ENCODE measurements at places on chromosomes 1 and 21.

- DNase-seq: no peak
Observed at GRCh38 chr1:23596382-23597358, 37.4 kb upstream of the ID3 start.

DNA sequence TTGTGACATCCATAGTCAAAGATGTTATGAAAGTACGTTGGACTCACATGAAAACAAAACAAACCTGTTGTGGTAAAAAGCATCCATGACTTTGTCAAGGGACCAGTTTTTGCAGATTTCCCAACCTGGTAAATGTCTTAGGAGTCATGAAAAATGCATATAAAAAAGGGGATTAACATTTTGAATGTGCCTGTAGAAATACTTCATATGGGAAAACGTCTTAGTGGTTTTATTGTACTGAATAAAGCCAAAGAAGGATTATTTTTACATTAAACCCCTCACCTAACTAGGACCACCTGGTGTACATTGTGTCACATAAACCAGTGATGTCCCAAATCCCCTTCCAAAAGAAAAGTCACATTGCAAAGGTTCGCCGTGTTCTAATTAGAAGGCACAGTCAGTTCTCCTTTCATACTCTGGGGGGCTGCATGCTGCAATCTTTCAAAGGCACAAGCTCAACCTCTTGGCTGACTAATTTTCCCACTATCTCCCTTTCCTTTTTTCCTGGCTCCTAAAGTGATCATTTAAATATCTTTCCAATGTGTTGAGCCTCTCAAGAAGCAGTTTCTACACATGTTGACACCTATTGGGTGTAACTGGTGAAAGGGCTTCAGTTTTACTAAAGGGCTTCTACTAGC is 119.8 kb upstream of the SPAG17 start:
- no peak for DNase-seq

DNA sequence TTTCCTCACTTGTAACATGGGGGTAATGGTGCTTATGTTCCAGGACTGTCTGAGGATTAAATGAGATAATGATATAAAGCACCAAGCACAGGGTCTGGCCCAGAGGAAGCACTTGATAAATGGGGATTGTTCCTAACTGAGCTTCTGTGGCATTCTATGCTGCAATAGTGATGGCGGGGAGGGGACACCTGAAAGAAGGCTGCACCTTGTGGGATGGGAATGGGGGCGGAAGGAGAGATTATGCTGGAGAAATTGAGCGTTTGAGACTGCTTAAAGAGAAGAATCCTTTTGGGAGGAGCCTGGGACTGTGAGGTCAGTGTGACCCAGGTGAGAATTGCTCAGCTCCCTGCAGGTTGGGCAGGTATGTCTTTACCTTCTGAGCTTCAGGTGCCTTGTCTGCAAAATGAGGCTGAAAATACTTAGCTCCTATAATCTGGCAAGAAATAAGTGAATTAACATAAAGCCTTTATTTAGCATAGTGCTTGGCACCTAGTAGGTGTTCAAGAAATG is 55.9 kb upstream of the CTPS1 start:
- no peak for DNase-seq

DNA sequence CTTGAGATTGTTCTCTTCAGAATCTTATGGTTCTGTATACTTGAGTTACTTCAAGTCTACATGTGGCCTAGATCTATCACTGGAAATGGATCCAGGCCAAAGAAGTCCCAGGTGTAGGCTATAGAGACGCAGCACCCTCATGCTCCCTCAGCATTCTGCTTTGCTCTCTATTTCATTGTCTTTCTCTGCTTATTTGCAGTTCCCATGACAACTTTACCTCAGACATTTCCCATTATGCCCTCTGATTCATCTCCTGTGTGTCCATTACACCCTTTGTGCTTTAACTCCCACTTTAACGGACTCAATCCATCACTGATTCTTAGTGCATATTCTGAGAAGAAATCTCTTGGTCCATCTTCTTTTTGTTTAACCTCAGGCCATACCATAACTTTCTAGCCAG is 236.9 kb upstream of the NRIP1 start:
- no peak for DNase-seq

- DNase-seq: no peak
Observed at GRCh38 chr1:157841708-157842107, at the start of gene CD5L. TSS of gene CD5L (minus strand) at chr1:157841808. CDS start at chr1:157841701, 107 bp downstream.

DNA sequence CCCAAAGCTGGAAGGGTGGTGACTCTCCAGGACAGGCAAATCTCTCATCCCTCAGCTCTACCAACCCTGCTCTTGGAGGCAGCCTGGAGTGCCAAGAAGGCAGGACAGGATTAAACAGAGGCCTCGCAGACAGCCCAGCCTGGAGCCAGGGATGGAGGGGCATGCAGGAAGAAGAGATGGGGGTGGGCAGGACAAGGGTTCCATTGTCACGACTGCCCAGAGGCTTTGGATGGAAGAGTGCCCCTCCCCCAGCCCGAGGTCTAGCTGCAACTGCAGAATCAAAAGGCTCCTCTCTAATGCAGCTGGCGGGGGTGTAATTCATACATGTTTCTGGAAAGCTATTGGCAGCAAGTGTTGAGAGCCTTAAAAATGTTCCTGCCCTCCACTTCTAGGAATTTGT is 8.8 kb downstream of the RAB7B start:
- peak; percentile 88 for DNase-seq

- no peak for DNase-seq
Observed at GRCh38 chr1:198449261-198449660, 91.2 kb downstream of the ATP6V1G3 start.

GRCh38 chr1:21781815-21782348 is 1.1 kb downstream of the USP48 start:
- DNase-seq: no peak

GRCh38 chr1:42758641-42759040 is 8.2 kb downstream of the P3H1 start:
- no peak for DNase-seq

GRCh38 chr1:174988986-174989385 is 10.8 kb upstream of the CACYBP start:
- DNase-seq: no peak

DNA sequence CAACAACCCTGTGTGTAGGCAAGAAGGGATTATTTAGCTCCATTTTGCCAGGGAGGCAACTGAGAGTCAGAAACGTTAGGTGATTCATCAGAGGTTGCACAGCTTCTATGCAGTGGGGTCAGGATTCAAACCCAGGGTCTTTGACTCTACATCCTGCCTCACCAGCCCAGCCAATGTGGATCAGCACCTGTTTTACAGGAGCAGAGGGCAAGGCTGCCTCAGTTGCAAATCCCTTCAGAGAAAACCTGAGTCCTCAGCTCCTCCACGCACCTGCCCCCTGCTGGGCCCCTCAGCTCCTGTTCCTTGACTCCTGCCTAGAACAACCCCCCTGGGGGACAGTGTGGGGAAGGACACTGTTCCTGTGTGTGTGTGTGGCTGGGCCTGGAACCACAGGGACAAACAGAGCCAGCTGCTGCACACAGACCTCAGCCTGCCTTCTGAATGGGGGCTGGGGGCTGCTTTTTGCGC is 61.6 kb downstream of the LRRN2 start:
- no peak for DNase-seq

GRCh38 chr1:27662707-27663393 is 9.1 kb downstream of the IFI6 start:
- DNase-seq: peak; percentile 70

DNA sequence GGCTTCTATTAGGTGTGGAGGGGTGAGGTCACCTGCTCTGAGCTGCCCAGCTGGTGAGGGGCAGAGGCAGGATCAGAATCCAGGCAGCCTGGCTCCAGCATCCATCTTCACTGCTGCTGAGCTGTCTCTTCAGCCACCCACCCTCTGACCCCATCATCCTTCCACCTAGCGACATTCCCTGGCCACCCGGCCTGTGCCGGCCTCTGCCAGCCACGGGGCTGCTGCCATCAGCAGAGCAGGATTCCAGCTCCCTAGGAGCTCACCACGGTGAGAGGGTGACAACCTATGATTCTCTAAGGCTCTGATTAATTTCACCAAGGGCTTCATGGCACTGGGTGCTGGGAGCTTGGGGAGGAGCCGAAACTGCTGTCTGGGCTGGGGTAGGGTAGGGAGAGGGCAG is 32.1 kb downstream of the ALPL start:
- no peak for DNase-seq

DNA sequence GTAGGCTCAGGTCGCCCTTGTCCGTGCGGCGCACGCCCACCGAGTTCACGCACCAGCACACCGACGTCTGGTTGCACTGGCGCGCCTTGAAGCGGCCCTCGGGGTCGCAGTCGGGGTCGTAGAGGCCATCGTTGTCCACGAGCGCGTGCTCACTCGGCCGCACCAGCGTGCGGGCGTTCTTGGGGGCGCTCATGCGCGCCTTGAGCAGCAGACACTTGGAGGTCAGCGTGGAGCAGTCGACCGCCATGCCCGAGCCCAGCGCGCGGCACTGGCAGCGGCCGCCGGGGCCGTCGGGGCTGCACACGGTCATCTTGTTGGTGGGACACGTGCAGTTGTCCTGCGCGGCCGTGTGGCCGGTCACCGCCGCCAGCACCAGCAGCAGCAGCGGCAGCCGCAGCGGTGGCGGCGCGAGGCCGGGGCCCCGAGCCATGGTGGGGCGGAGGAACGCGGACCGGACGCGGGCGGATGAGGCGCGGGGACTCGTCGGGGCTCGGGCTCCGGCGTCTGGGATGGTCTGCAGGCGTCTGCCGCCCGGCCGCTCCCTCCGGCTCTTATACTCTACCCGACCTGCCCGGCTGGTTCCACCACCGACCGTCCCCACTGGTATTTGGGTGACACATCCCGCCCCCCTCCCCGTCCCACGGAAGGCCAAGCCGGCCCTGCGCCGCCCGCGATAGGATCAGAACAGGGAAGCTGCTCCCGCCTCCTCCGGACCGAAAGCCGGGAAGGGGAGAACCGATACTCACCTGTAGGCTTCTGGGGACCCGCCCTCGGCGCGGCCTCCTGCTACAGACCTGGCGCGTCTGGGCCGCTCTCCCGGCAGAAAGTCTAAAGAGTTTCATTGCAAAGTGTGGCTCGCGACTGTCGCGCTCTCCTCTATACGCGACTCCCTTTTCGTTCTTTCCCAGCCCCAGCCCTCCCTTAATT is at the start of gene TACSTD2:
TSS of gene TACSTD2 (minus strand) at position 526 of the 927 bp plus-strand sequence. CDS start at position 430, 96 bp downstream.
- DNase-seq: no peak

- DNase-seq: no peak
Observed at GRCh38 chr1:17521946-17522612, 17.4 kb upstream of the ARHGEF10L start.

GRCh38 chr21:35149698-35150097 is 100.6 kb upstream of the RUNX1 start:
- no peak for DNase-seq

GRCh38 chr1:21700094-21700493 is 30.9 kb upstream of the RAP1GAP start:
- no peak for DNase-seq

DNA sequence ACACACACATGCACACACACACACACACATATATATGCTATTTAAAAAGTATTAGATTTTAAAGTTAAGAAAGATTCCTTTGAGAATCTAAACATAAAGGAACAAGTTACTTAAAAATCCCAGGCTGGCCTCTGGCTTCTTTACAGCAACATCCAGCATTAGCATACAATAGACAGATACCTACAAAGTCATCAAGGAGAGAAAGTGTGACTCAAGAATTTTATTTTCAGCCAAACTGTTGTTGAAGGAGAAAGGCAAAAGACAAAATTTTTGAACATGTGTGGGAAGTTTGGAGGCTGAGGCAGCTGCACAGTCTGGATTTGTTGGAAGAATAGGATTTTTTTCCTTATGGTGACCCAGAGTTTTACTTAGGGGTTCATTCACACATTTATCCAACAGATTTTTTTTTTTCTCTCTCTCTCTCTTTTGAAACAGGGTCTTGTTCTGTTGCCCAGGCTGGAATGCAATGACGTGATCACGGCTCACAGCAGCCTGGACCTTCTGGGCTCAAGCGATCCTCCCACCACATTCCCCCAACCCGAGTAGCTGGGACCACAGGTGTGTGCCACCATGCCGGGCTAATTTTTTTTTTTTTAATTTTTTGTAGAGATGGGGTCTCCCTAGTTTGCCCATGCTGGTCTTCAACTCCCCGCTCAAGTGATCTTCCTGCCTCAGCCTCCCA is 24.0 kb upstream of the SPOCD1 start:
- DNase-seq: no peak

- DNase-seq: no peak
Observed at GRCh38 chr1:227775841-227776240, 39.6 kb upstream of the PRSS38 start.

DNA sequence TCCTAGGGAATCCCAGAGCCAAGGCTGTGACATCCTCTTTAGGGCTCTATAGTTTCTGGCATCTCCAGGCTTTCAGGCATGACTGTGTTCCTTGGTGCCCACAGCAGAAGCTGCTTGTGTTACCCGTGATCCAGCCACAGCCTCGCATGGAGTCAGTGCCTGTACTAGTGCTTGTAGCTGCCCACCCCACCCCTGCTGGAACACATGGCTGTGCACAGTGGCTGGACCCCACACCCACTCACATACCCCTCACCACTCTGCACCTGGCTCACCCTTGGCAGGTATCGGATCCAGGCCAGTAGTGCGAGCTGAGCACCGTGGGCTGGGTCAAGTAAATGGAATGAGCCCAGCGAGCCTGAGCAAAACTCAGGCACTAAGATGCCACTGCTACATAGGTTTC is 934.7 kb upstream of the PRMT6 start:
- no peak for DNase-seq

GRCh38 chr1:4346131-4346530 is 308.3 kb upstream of the AJAP1 start:
- no peak for DNase-seq

- DNase-seq: no peak
Observed at GRCh38 chr1:111603979-111604378, 15.6 kb upstream of the RAP1A start.

GRCh38 chr1:245054105-245054504 is 100.7 kb upstream of the KIF26B start:
- DNase-seq: no peak

DNA sequence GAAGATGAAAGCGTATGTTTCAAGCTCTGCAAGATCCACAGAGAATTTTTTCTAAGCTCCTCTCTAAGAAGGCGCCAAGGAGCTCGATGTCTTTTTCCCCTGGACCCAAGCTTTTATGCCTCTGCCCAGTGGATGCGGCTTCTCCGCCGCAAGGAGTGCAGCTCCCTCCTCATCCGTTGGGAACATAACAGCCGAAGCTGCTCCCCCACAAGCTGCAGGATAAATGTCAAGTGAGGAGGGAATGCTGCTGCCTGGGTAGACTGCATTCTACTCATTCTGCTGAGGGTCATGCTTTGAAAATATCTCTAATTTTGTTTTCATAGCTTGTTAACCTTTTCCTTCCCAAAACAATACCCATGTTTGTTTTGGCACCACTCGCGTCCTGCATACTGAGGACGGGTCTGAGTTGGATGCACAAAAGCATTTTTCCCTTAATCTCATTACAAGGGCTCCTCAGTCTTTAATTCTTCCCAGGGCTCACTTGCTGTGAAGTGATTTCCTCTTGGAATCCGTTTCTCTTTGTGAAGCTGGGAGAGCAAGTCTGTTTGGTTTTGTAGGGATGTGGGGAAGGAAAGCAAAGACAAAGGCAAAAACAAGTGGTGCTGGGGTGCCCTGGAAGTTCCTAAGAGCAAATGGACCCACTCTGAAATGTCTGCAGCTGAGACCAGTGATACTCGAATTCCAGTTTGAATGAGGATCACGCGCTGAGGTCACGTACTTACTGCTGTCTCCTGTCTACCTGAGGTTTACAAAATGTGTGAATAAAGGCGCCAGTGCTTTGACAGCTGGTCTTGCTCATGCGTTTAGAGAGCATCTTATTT is 134.0 kb upstream of the IRF2BP2 start:
- no peak for DNase-seq

GRCh38 chr21:38751379-38752050 is 54.2 kb upstream of the ETS2 start:
- DNase-seq: no peak

- DNase-seq: no peak
Observed at GRCh38 chr1:17403081-17403480, 31.1 kb downstream of the PADI6 start.

- DNase-seq: no peak
Observed at GRCh38 chr1:60367532-60367931, 294.0 kb upstream of the C1orf87 start.
